ENCODE measurements at places on chromosomes 1 and 21.

GRCh38 chr1:83900524-83900923 lies 98.4 kb downstream of the TTLL7 start:
- DNase-seq: no peak

GRCh38 chr1:61975638-61976037 lies 219.0 kb upstream of the L1TD1 start:
- DNase-seq: no peak

- no peak for DNase-seq
Observed at GRCh38 chr1:40633523-40633922, 32.0 kb downstream of the RIMS3 start.

DNA sequence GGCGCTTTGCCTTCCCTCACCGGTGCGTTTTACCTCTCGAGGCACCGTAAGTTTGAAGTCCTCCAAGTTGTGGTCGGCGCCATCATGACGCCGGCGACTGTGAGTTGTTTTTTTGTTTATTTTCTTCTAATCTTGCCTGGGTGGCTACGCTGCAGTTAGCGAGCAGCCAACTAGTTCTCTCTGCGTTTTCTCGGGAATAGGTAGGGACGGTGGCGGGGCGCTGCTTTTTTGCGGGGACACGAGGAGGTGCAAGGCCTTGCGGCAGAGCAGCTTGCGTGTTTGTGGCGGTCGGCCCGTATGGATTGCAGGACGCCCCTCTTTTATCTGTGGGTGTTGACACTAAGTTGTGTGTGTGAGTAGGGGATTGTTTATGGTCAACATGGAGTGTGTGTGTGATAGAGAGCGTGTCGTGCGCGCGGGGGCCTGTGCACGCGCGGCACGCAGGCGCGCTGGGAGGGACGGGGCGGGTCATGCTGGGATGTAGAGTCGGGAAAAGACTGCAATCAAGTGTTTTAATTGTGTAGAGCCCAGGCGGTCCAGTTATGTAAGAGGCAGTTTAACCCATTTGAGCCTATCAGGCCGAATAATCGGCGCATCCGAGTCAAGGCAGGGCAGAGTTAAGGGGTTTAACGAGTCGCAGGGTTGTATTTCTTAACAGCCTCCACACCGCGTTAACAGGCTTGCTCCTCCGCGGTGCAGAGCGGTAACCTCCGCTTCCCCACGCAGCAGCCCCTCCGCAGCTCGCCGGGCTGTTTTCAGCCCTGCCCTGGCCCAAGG lies 1.2 kb upstream of the NEGR1 start:
- DNase-seq: no peak

- DNase-seq: no peak
Observed at GRCh38 chr1:180301135-180301742, 71.2 kb downstream of the LHX4 start.

DNA sequence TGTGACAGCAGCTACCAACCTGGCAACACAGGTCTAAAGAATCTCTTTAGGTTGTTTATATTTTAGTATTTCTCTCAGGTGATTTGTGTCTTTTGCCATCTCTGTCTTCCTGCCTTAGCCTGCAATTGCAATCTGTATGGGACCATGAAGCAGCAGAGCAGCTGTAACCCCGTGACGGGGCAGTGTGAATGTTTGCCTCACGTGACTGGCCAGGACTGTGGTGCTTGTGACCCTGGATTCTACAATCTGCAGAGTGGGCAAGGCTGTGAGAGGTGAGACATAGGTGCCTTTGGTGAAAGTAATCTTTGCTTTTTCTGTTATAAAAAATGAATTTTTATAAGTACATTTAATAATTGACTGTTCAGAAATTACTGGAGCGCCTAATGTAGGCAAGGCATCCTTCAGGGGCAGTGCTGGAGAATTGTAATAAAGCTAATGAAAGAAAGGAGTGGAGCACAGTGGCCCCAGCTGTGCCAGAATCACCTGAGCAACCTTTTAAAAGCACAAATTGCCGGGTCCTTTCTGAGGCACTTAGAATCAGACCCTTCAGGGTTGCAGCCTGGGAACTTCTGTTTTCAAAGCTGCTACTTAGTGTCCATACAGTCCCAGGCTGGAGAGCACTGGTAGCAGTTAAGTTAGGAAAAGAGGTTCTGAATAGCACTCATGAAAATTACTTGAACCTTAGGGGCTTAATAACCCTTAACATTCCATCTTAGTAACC lies 60.6 kb upstream of the LAMC2 start:
- DNase-seq: no peak

DNA sequence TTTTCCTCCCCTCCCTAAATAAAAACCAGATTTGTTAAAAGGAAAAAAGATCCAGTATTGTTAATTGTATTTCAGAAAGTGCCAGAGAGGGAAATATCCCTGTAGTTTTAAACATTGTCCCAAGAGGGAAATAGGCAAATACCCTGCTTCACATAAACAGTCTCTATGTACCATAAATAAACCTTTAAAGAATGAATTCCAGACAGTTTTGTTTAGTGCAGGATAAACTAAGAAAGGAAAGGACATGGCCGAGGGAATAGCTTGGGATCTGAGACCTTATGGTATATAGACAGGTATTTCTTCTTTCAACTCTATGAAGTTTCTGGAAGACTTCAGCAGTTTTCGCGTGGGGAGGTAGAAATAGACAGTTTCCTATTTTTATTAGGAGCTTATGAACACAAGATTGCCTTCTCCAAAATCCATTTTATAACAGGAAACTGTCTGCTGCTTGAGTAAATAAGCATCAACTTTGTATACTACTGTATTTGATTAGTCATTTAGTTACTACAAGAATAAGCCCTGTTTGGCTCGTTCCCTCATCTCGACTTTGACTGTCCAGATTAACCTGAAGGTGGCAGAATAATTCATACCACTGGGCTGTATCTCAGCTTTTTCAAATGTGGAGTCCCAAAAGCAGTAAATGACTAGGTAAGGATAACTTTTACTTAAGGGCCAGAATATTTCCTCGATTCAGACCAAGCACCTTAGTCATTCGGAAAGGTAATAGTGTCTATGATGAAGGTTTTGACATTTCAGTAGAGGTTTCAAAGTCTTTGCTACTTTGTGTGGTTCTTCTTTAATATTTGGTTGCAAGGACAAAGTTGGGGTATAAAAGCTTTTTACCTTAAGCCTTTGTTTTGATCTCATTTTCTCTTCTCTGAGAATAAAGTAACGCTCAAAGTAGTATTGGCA lies 177.5 kb downstream of the VPS13D start:
- DNase-seq: peak; percentile 16

- DNase-seq: no peak
Observed at GRCh38 chr1:218852527-218852926, 321.2 kb upstream of the LYPLAL1 start.

DNA sequence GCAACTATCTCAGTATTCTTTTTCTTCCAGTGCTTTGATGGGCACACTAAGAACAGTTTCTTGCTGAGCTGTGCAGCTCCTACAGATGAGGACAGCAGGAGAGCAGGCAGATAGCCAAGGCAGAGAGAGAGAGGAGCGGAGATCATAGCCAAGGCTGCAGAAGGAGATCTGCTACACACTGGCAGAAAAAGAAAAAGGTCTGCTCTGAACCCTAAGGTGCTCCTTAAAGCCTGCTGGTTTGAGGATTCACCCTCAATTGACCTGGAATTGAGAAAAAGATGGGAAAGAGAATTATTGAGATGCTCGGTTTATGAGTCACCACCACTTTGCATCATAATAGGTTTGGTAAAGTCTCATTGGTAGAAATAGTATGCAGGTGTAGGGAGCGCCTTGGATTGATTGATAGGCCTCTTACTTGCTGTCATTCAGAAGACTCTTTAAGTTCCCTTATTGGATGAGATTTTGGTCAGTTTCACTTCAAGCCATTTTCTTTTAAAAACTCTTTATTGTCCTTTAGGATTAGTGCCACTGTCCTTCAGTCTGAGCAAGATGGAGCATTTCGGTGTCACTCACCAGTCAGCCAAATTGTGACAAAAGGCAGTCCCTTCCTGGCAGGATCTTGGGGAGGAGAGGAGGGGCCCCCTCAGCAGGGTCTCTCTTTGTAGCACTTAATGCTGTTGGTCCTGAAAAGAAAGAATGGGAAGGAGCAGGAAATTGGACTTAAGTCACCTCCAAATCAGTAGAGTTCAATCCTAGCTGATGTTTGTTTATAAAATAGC lies 685.0 kb downstream of the ADGRL2 start:
- peak; percentile 81 for DNase-seq

GRCh38 chr1:199946305-199947155 lies 81.0 kb upstream of the NR5A2 start:
- DNase-seq: no peak

GRCh38 chr1:8652467-8653046 lies 164.9 kb downstream of the RERE start:
- no peak for DNase-seq

DNA sequence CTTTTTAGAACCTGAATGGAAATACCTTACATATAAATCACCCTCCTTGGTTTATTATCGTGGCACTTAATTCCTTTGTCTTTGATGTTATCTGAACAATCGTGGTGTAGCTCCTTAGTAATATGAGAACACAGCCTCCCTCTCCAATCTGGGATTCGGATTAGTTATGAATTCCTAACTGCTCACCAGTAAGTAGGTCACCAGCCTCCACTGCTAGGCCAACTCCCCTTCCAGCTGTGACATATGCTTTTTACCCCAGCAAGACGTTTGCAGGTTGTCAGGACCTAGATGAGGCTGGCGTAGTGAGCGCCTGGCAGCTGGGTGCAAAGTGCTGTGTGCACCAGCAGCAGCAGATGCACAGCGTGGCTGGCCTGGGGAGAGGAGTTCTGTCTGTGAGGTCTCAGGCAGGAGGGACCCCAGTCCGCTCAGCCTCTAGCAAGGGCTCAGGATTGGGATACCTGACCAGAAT lies 38.2 kb downstream of the NTPCR start:
- DNase-seq: no peak

DNA sequence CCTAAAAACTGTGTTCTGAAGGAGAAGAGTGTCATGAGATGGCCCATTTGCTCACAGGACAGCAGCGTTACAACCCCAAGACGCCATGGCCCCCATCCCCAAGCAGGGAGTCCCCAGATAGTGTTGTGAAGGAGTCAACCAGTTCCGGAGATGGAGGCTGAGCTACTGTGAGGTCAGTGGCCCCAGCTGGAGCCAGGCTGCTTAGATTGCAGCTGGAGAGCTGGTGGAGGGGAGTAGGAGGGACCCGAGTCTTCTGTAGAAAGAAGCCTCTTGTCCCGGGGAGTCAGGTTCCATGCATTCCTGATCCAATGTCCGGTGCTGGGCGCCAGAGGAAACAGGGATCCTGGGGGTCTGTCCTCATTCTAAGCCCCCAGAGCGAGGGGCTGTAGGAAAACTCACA lies 93.5 kb upstream of the SIM2 start:
- no peak for DNase-seq

- no peak for DNase-seq
Observed at GRCh38 chr1:35854989-35855700, 27.9 kb upstream of the AGO1 start.

All from brain pericyte (primary cell).